MM.1S (cell line): ENCODE measurements at places on chromosomes 5 and 9.
A peak's percentile ranks its signal among the peaks of the same experiment; 100 is the strongest.

GRCh38 chr9:117926031-117926658, 221.9 kb downstream of the TLR4 start:
- H3K36me3 ChIP-seq, result no peaks in the 10 kb centered on the region
- H3K4me3 ChIP-seq, result no peak overlapping the region
- 0 out of 2 replicates have a peak, but pooled peaks cover 5% of the 10 kb centered on the region for H3K4me1 ChIP-seq
- DNase-seq, result no peak
- H3K27me3 ChIP-seq, result no peaks in the 10 kb centered on the region

DNA sequence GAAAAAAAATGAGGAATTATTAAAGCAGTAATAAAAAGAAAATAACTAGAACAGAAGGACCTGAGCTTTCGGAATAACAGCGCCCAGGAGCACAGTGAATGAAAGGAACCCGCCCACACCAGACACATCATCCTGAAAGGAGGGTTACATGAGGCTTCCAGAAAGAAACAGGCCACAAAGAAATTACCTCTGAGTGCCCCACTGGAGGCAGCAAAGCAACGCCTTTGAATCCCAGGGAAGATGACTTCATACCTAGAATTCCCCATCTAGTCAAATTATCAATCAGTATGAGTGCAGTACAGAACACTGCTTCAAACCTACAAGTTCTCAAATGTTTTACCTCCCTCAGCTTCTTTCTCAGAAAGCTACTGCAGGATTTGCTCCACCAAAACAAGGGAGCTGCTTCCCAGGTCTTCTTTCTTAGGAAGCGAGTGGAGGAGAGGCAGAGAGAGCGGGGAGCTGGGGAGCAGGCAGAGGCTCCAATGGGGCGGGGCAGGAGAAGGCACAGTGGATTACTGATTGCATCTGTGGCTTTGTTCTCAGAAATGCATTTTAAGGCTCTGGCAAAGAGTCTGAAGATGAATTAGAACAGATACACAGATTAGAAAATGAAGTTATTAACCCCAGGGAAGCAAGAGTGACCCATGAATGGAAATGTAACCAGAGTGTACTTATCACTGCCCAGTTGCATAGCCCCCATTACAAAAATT, 87.1 kb downstream of the SEMA4D start:
- peaks cover 32% of the 10 kb centered on the region for H3K4me1 ChIP-seq
- H3K27me3 ChIP-seq, result no peaks in the 10 kb centered on the region
- DNase-seq, result no peak
- H3K27ac ChIP-seq, result no peak overlapping the region
- no peaks in the 10 kb centered on the region; the same call in 1 of the 2 replicates for H3K36me3 ChIP-seq

DNA sequence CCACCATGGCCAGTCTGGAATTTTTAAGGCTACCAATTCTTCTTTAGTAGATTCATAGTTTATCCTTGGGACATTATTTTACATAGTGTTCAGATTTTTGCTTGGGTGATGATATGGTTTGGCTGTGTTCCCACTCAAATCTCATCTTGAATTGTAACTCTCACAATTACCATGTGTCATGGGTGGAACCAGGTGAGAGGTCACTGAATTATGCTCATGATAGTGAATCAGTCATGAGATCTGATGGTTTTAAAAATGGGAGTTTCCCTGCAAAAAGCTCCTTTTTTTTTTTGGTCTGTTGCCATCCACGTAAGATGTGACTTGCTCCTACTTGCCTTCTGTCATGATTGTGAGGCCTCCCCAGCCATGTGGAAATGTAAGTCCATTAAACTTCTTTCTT, 163.9 kb downstream of the GABRG2 start:
- no peak overlapping the region for H3K27ac ChIP-seq
- DNase-seq, result no peak
- H3K27me3 ChIP-seq, result no peaks in the 10 kb centered on the region
- H3K4me3 ChIP-seq, result no peak overlapping the region
- H3K36me3 ChIP-seq, result no peaks in the 10 kb centered on the region

- H3K4me3 ChIP-seq, result no peak overlapping the region
- H3K27me3 ChIP-seq, result no peaks in the 10 kb centered on the region
- no peaks in the 10 kb centered on the region for H3K4me1 ChIP-seq
- no peak overlapping the region for H3K27ac ChIP-seq
- no peak for DNase-seq
These were observed 66.2 kb downstream of the IZUMO3 start for GRCh38 chr9:24479361-24480059.

- H3K4me1 ChIP-seq, result no peaks in the 10 kb centered on the region
- no peaks in the 10 kb centered on the region for H3K27me3 ChIP-seq
- no peak overlapping the region for H3K27ac ChIP-seq
- DNase-seq, result no peak
- H3K36me3 ChIP-seq, result no peaks in the 10 kb centered on the region
These were observed 259.6 kb downstream of the CDH12 start for GRCh38 chr5:22593592-22593991.

DNA sequence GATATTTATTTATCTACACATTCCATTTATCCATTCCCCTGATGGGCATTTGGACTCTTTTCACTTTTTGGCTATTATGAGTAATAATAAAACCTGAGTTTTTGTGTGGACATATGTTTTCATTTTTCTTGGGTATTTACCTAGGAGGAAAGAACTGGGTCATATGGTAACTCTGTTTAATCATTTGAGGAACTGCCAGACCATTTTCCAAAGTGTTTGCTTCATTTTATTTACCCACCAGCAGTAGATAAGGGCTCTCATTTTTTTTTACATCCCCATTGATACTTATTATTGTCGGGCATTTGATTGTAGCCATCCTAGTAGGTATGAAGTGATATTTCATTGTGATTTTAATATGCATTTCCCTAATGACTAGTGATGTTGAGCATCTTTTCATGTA, 7.7 kb upstream of the PTPDC1 start:
- H3K36me3 ChIP-seq, result no peaks in the 10 kb centered on the region
- H3K4me3 ChIP-seq, result no peak overlapping the region
- no peaks in the 10 kb centered on the region for H3K4me1 ChIP-seq
- H3K27ac ChIP-seq, result no peak overlapping the region

GRCh38 chr5:147509041-147509709, 693 bp downstream of the DPYSL3 start:
- H3K27me3 ChIP-seq, result no peaks in the 10 kb centered on the region
- H3K36me3 ChIP-seq, result no peaks in the 10 kb centered on the region
- no peaks in the 10 kb centered on the region for H3K4me1 ChIP-seq
- no peak for DNase-seq
- H3K4me3 ChIP-seq, result no peak overlapping the region
- no peak overlapping the region for H3K27ac ChIP-seq

- no peak overlapping the region for H3K4me3 ChIP-seq
- H3K4me1 ChIP-seq, result no peaks in the 10 kb centered on the region
- no peak overlapping the region for H3K27ac ChIP-seq
- no peaks in the 10 kb centered on the region for H3K36me3 ChIP-seq
- no peaks in the 10 kb centered on the region for H3K27me3 ChIP-seq
These were observed 75.5 kb upstream of the OTULINL start for GRCh38 chr5:14506140-14506538.

GRCh38 chr5:15959370-15960164, 220.0 kb downstream of the MARCHF11 start:
- no peaks in the 10 kb centered on the region for H3K4me1 ChIP-seq
- no peaks in the 10 kb centered on the region for H3K27me3 ChIP-seq
- H3K36me3 ChIP-seq, result no peaks in the 10 kb centered on the region
- no peak overlapping the region for H3K4me3 ChIP-seq
- H3K27ac ChIP-seq, result no peak overlapping the region

GRCh38 chr5:35324201-35324600, 93.9 kb upstream of the PRLR start:
- H3K4me1 ChIP-seq, result peaks cover 8% of the 10 kb centered on the region
- no peaks in the 10 kb centered on the region for H3K27me3 ChIP-seq
- DNase-seq, result no peak
- no peak overlapping the region for H3K27ac ChIP-seq
- no peaks in the 10 kb centered on the region for H3K36me3 ChIP-seq

DNA sequence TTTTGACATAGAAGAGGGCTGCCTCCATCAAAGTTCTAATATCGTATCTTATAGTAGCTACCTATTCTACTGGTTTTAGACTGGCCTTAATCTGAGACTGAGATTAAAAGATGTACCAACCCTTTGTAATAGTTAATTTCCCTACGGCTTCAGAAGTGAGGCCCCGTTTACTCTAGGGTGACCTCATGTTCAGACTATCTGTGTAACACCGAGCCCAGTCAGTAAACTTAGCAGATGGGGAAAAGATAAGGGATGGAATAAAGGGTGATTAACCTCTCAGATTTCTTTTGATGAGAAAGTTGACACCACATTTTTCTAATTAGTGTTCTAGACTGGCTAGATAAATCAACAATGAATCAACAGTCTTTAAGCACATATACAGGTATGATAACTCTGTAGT, 283.1 kb downstream of the KCTD16 start:
- H3K4me1 ChIP-seq, result no peaks in the 10 kb centered on the region
- no peak overlapping the region for H3K27ac ChIP-seq
- no peaks in the 10 kb centered on the region for H3K27me3 ChIP-seq
- no peaks in the 10 kb centered on the region for H3K36me3 ChIP-seq
- no peak for DNase-seq

GRCh38 chr5:175328687-175329086, 115.3 kb downstream of the DRD1 start:
- no peaks in the 10 kb centered on the region for H3K27me3 ChIP-seq
- no peaks in the 10 kb centered on the region for H3K4me1 ChIP-seq
- no peak overlapping the region for H3K27ac ChIP-seq
- no peaks in the 10 kb centered on the region for H3K36me3 ChIP-seq

DNA sequence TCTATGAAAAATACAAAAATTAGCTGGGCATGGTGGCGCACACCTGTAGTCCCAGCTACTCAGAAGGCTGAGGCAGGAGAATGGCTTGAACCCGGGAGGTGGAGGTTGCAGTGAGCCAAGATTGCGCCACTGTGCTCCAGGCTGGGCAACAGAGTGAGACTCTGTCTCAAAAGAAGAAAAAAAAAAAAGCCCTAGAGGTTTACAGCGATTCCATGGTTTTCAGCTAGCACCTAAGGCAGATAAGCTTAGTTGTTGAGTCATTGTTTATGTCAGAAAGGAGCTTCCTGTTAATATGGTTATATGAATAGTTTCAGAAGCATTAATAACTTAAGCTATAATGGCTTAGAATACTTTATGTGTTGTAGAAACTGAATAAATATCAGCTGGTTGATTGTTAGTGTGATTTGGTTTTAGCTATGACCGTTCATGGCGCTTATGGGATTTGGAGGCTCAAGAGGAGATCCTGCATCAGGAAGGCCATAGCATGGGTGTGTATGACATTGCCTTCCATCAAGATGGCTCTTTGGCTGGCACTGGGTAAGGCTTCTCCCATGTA, 13.0 kb downstream of the RNF183 start:
- no peak overlapping the region for H3K4me3 ChIP-seq
- no peaks in the 10 kb centered on the region for H3K27me3 ChIP-seq
- H3K4me1 ChIP-seq, result no peaks in the 10 kb centered on the region
- no peak for DNase-seq
- H3K27ac ChIP-seq, result no peak overlapping the region

- H3K4me1 ChIP-seq, result peaks cover 11% of the 10 kb centered on the region; the same call in 1 of the 2 replicates
- H3K4me3 ChIP-seq, result peak overlapping the region; percentile 78
- H3K36me3 ChIP-seq, result no peaks in the 10 kb centered on the region
- H3K27me3 ChIP-seq, result no peaks in the 10 kb centered on the region
- DNase-seq, result peak; percentile 24
These were observed 511 bp downstream of the SEMA5A start for GRCh38 chr5:9545136-9545991.

GRCh38 chr5:98791001-98791519, 17.6 kb downstream of the RGMB start:
- H3K27me3 ChIP-seq, result no peaks in the 10 kb centered on the region
- no peaks in the 10 kb centered on the region for H3K36me3 ChIP-seq
- no peak overlapping the region for H3K4me3 ChIP-seq

DNA sequence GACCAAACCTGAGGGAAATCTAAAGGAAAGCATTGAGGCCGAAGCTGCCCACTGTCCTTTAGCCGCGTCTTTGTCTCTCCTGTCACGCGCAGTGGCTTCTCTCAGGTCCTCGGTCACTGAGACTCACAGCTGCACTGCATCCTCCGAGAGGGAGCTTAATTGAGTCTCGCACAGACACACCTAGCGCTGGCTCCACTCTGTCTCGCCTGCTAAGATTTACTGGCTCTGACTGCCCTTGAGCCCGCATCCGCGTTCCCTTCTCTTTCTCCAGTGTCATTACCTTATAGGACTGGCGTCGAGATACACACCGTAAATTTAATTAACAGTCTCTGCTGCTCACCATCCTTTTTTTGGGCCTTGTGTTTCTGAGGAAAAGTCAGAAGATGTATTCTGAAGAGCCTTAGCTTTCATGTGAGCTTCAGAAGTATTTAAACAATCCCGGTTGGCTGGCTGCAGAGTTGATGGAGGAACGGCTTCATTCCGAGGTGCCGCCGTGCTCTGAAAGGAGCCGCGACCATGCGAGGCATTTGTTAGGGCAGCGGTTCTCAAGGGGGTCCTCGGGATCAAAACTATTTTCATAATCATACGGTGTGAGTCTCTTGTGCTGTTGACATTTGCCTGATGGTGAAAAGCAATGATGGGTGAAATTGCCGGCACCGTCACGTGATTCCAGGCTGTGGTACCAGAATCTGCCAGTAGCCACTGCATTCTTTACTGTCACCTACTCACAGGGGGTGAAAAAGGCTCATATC, 58.3 kb downstream of the GPR107 start:
- no peaks in the 10 kb centered on the region for H3K27me3 ChIP-seq
- H3K4me1 ChIP-seq, result no peaks in the 10 kb centered on the region
- DNase-seq, result no peak

- H3K27ac ChIP-seq, result no peak overlapping the region
- no peak overlapping the region for H3K4me3 ChIP-seq
- no peak for DNase-seq
- no peaks in the 10 kb centered on the region for H3K36me3 ChIP-seq
- no peaks in the 10 kb centered on the region for H3K4me1 ChIP-seq
These were observed 22.7 kb upstream of the FSTL4 start for GRCh38 chr5:133635051-133635450.

- no peaks in the 10 kb centered on the region for H3K4me1 ChIP-seq
- H3K36me3 ChIP-seq, result no peaks in the 10 kb centered on the region
- no peak for DNase-seq
- H3K4me3 ChIP-seq, result no peak overlapping the region
- no peaks in the 10 kb centered on the region for H3K27me3 ChIP-seq
These were observed 206.2 kb upstream of the EFNA5 start for GRCh38 chr5:107876906-107877305.

- no peaks in the 10 kb centered on the region for H3K36me3 ChIP-seq
- H3K4me1 ChIP-seq, result no peaks in the 10 kb centered on the region
- no peaks in the 10 kb centered on the region for H3K27me3 ChIP-seq
These were observed 180.6 kb downstream of the SNCAIP start for GRCh38 chr5:122492675-122493074.

DNA sequence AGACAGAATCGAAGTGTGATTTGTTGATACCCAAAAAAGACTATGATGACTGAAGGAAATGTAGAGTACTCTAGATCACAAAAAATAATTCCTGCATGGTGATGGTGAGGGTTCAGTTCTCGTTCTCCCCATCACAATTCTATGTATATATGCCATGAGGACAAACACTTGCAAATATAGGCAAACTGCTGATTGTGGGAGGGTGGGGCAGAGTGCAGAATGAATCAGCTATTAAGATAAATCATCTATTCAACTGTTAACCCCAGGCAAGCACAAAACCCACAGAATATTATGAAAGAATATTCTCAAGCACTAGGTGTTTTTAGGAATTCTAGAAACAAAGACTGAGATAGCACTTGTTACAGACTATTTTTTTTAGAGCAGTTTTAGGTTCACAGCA, 13.9 kb upstream of the UBLCP1 start:
- H3K4me3 ChIP-seq, result no peak overlapping the region
- no peaks in the 10 kb centered on the region for H3K27me3 ChIP-seq
- no peaks in the 10 kb centered on the region for H3K4me1 ChIP-seq
- no peak overlapping the region for H3K27ac ChIP-seq
- no peaks in the 10 kb centered on the region for H3K36me3 ChIP-seq

GRCh38 chr9:68476847-68477246, 63.8 kb downstream of the TMEM252 start:
- H3K4me3 ChIP-seq, result no peak overlapping the region
- H3K4me1 ChIP-seq, result no peaks in the 10 kb centered on the region
- H3K27ac ChIP-seq, result no peak overlapping the region
- no peak for DNase-seq
- H3K36me3 ChIP-seq, result no peaks in the 10 kb centered on the region
